ENCODE measurements at places on chromosomes 16 and 17. TPM values are rescaled to one million over a fixed set of nuclear protein-coding genes. Genes with fewer than 3 reads are reported as not detected.

FASN gene
- 89.4 TPM for total RNA-seq

SLC9A5 gene
- 2.1 TPM for total RNA-seq

SLC5A11 gene
- 0.54 TPM for total RNA-seq

ATP1B2 gene
- 17.5 TPM for total RNA-seq

CD7 gene
- not detected for total RNA-seq

INTS2 gene
- 13.4 TPM for total RNA-seq

AMDHD2 gene
- 89.5 TPM for total RNA-seq

ATP2A1 gene
- 0.28 TPM for total RNA-seq

CYTH1 gene
- 35.4 TPM for total RNA-seq

All from adrenal gland (tissue), 19 donors.